ENCODE measurements at places on chromosomes 13 and 19.

DNA sequence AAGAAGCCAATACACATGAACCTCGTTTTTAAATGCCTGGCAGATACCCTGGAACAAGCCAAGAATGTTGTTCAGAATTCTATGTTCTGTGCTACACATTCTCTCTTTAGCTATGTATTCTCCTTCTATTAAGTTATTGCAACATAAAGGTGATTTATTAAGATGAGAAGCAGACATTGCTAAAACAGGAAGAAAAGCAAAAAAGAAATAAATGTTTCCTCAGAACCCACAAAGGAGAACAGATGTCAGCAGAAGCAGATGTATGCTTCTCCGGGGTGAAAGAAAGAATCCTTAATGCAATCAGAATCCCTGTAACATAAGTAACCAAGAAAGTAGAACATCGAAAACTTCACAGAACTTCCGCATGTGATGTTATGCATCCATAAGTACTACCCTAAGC, 302.9 kb downstream of the DCT start:
- DNase-seq, result no peak

DNA sequence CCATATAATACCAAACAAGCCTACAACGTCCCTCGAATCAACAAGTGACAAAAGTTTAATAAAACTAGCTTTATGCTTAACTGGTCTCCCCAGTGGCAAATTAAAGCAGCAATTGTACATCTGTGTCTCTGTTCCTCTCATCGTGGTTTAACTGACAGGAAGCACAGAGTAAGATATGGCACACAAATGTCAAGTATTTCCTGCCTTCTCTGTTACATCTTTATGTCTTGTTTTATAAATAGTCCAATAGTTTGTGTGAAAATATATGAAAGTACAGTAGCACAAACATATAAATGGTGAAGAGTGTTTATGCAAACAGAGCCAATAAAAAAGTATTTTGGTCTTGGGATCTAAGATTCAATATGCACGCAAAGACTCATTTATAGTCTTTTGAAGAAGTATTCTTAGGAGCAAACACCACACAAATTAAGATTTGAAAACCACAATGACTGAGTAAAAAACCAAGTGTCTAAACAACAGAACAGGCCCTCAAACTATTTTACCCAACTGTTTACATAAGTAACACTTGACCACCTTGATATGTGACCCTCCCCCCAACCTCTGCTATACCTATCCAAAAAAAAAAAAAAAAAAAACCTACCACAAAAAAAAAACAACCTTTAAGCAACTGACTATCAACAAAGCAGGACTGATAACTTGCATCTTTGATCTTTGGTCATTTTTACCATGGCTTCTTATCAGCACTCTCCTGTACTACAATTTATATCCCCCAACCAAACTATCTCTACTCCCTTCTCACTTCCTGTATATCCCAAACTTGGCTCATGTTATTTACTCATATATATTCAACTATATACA, 14.0 kb downstream of the ELF1 start:
- DNase-seq, result no peak

DNA sequence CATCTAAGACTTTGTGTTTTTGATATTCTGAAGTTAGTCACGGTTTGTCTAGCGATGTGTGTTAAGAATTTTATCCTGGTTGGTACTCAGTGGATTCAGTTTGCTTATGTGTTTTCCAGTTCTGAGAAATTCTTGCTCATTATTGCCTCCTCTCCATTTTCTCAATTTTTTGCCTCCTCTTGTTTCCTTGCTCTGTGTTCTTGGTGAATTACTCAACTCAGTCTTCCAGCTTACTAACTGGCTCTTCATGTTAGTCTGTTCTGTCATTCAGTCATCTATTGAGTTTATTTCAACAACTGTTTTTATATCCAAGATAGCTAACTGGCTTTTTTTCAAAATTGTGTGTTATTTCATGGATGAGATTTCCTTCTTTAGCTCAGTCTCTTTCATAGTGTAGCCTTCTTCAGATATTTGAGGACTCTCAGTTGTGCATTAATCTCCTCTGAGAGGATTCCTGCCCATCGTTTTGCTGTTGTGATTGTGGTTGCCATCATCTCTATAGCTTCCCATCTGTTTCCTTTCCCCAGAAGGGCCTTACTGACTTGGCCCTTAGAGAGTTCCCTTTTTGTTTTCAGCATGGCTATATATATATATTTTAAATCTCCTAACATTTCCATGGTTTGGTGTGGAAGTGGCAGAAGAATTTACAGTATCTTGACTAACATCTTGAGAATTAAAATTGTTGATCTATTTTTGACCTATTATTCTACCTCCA, 6.2 kb downstream of the SETDB2 start:
- DNase-seq, result no peak

- DNase-seq, result no peak
Observed at GRCh38 chr13:35643625-35644024, 167.1 kb upstream of the MAB21L1 start.

- no peak for DNase-seq
Observed at GRCh38 chr19:30480097-30480496, 107.9 kb downstream of the ZNF536 start.

DNA sequence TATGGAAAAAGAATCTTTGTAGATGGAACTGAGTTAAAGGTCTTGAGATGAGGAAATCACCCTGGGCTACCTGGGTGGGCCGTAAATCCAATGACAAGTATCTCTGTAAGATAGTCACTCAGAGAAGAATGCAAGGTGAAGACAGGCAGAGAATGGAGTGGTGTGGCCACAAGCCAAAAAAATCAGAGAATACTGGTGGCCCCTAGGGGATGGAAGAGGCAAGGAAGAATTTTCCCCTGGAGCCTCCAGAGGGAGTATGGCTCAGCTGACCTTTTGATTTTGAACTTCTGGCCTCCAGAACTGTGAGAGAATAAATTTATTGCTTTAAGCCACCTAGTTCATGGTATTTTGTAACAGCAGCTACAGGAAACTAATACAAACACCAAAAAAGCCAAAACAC, 32.7 kb upstream of the CSNK1A1L start:
- DNase-seq, result no peak

- DNase-seq, result no peak
Observed at GRCh38 chr13:45899406-45899805, 47.9 kb upstream of the SIAH3 start.

DNA sequence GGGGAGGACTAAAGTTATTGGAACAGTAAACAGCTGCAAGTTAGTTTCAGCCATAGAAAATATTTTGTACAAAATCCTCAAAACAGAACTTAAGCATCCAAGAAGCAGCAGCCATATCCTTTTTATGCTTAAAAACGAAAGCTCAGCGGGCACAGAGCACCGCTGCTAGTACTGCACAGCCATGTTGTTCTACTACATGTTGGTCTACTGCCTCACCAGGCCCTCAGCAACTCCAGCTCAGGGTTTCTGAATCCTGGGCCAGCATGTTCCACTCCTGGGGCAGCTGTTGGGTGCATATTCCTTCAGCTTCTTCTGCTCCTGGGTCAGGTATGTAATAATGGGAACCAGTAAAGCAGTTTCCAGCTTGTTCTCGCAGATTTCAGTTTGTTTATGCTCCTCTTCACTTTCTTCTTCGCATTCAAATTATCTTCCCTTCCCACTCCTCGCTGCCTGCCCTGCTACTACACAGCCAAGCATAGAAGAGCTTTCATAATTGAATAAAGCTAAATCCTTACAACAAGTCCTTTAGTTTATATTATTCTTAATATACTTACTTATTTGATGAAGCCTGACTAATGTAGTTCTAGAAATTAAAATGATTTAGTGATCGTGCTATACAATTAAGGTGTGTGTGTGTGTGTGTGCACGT, 820.5 kb upstream of the ATXN8OS start:
- no peak for DNase-seq

DNA sequence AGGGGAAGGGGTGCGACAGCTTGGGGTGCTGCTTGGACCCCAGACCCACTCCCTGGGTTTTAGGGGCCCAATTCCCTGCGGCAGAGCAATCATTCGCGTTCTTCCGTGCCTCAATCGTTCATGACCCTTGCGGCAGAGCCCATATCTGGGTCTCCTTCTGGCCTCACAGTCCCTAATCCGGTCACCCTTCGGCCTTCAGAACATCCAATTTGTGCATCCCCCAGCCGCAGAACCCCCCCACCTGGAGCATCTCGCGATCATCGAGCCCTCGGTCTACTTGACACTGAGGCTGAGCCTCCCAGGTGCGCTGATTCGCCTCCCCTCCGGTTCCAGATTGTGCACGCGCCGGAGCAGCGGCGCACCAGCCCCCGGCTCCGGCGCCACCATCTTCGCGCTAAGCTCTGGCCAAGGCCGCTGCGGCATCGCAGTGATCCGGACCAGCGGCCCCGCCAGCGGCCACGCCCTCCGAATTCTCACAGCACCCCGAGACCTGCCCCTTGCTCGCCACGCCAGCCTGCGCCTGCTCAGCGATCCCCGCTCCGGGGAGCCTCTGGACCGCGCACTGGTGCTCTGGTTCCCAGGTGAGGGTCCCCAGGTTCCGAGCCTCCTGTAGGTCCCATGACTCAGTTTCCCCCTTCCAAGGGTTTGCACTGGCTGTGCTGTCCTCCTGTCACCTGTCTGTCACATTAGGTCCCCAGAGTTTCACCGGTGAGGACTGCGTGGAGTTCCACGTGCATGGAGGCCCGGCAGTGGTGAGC, 501 bp downstream of the GTPBP3 start:
- DNase-seq, result no peak

DNA sequence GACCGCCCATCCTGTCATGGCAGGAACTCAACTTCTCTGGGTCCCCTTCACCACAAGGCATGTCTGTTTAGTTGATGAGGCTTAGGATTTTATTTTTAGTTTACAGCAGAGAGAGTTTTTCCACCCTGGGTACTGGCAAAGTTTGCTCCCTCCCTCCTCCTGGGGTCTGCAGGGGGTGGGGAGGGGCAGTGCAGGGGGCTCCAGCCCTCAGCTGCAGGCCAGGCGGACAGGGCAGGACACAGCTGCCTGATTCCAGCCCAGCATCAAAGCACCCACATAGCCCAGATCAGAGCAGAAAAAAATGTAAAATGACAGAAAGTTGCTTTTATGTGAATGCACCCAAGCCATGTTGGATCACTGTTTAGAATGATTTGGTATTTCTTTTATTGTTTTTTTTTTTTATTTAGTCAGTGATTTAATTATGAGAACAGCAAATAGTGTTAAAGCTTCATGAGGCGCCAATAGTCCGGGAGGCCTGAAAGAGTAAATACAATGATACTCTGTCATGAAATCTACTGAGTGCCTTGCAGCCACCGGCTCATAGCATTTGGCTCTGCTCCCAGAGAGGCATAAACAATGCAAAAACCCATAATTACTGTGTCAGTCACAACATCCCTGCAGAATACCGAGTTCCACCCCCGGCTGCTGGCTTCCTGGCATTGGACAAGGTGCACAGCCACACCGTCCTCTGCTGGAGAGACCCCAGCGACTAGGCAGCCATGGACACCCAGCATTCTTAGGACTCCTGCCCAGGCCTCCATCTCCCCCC, 923.5 kb downstream of the UQCRFS1 start:
- peak; percentile 73 for DNase-seq

DNA sequence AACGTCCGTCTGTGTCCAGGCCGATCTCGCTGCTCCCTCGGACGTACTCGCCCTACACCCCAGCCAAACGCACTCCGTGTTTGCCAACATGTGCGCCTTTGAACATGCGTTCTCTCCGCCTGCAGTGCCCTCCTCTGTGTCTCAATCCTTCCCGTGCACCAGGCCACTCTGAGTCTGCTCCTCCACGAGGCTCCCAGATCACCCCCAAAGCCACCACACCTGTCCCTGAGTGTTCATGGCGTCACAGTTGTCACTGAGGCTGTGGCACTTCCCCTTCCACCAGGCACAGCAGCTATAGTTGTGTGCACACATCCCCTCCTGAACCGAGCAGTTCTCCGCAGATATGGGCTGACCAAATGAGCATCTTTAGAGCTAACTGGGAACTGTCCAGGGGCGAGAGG, 35.6 kb downstream of the RASA3 start:
- DNase-seq, result no peak
